ENCODE measurements at places on chromosomes 4 and X.

- DNase-seq: peak; percentile 73
Observed at GRCh38 chrX:47579537-47579936, 2.7 kb upstream of the TIMP1 start.

DNA sequence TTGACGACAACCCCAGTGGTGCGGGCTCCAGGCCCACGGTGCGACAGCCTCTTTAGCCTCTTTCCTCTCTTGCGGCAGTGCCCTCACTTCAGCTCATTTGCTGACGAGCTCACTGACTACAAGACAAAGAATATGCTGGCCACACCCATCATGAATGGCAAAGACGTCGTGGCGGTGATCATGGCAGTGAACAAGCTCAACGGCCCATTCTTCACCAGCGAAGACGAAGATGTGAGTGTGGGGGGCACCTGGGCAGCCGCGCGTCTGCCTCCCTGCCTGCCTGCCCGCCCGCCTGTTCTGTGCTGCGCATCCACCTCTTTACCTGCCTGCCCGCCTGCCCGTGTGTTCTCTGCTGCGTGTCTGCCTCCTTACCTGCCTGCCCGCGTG lies 9.2 kb downstream of the PDE6B start:
- DNase-seq: no peak

DNA sequence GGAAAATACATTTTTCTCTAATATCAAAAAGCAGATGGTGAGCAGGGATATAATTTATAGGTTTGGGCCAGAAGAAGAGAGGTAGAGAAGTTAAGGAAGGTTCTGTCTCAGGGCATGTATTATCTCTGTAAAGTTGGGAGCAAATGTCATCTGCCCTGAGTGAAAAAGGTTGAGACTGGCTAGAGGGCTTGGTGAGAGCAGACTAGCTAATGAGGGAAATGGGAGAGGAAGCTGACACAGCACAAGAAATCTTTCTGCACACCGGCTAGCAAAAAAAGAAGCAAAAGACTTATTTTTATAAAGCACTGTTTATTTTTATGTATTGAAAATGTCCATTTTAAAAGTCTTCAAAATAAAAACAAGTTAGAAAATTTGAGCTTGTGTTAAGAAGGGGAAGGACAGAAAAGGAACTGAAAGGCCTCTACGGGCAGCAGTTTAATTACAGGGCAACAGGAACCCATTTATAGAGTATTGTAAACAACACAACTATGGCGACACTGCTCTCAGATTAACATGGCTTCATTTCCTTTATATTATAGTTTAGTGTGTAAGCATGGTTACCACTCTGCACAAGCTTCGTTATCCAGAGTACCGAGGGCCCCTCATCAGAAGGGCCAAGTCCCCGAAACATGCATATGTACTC lies 17.4 kb downstream of the CD40LG start:
- DNase-seq: no peak

DNA sequence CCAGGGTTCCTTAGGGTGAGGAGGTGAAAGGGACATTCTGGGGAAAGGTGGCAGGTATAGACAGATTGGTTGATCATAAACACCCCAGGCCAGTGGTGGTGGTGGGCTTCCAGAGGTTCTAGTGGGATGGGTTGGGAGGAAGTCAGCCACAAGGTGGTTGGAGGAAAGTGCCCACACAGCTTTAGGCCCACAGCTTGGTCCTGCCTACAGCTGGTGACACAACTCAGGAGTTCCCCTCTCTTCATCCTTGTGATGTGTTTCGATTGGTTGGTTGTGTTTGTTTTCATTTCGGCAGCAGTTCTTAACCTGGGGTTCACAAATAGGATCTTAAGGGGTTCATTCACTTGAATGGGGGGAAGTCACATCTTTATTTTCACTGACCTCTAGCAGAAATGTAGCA lies 157.0 kb downstream of the TMEM164 start:
- no peak for DNase-seq

DNA sequence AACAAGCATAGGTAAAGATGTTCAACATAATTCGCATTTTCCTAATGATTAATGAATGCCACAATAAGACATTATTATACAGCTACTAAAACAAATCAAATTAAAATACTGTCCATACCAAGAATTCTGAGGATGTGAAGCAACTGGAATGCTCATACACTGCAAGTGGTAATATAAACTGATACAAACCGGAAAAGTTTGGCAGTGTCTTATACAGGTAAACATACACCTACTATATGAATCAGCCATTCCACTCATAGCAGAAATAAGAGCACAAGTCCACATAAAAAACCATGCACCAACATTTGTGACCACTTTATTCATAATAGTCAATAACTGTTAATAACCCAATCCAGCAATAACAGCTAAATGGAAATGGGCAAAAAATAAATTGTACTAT lies 79.3 kb downstream of the FBXW7 start:
- no peak for DNase-seq

DNA sequence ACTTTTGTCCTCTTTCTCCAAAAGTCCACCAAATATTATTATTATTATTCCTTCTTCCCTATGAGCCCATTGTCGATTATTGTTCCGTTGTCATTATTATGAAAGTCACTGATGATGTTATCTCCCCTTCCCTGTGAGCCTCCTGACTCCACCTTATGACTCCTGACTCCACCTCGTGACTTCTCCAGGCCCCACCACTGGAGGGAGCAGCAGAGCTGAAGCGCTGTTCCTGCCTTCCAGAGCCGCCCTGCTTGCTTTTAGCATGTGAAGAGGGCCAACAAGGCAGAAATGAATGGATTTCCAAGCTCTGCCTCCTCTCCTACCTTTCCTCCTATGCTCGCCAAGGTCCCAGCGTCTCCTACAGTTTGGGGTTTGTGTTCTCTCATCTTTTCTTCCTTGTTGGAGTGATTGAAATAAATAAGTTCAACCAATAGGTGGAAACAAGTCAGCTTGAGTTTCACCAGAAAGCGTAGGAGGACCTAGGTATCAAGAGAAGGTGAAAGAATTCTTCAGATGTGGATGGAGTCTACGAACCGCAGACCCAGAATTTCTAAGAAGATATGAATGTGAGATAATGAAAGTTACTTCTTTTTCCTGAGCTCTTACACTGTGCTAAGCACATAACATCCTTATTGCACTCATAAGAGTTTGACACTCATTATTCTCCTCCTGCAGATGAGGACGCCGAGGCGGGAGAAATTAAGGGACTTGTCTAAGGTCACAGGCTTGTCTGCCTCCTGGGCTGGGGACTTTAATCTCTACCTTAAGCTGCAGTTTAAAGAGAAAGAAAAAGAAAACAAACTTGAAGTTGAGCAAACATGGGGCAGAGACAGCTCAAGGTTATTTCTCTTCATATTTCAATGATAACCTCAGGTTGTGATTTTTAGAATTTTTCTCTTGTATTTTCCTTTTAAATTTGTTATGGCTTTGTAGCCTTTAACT lies 26.1 kb downstream of the IGSF1 start:
- no peak for DNase-seq

GRCh38 chr4:23388255-23388654 lies 501.6 kb downstream of the PPARGC1A start:
- no peak for DNase-seq

DNA sequence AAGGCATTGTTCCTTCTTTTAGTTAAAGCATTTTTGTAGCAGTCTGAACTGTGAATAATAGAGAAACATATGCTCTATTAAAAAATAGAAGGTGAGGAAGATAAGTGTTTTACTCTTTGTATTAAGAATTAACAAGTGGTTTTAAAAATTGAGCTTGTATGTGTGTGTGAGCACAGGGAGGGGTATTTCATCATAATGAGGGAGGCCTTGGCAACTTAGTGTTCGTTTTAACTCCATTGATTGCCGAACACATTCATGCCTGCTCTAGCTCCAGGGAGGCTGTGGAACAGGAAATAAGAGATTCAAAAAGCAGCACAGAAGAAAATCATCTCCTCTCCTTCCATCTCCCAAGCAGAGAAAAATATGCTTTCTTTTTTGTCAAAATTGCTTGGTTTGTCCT lies 14.8 kb downstream of the SHROOM3 start:
- peak; percentile 10 for DNase-seq

DNA sequence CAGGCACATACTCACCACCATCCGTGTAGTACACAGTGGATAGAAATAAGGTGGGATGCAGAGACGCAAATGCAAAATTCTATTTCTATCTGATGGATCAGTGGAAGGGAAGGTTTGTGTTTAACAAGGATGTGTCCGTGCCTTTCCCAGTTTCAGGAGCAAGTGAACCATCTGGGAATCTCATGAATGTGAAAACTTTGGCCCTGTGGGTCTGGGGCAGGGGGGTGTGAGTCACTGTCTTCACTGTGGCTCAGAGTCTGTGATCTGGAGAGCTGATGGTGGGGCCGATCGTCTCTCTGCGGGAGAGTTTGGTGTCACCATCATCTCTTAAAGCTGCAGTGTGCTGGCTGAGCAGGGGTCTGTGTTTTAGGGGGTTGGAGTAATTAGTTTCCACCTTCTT lies 179.3 kb upstream of the STS start:
- DNase-seq: peak; percentile 32

DNA sequence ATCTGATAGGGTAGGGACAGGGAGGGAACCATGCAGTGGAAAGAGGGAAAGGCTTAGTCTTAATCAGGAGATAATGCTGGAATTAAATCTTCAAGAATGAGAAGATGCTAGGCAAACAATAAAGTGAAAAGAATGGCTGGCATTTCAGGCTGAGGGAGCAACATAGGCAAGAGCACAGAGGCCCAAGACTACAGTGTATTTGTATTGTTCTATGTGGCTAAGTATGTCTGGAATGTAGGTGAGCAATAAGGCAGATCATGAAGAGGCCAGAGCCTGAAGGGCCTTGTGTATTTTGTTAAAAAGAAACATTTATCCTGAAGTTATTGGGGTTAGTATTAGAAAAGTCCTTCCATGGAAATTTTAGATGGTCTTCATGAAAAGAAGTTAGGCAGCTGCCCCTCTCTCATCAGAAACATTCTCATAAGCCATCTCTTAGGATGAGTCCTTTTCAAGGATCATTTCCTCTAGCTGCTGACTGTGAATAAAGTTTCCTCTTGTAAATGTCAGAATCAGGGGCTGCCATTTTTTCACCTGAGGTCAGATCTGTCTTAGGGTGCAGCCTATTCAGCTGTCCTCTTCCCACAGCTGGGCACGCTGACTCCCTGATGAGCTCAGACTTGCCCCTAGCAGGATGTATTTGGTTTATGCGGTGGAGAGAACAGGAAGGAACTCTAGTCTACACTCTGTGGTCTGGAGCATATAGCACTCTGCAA lies 46.3 kb downstream of the ATP10D start:
- peak; percentile 88 for DNase-seq

DNA sequence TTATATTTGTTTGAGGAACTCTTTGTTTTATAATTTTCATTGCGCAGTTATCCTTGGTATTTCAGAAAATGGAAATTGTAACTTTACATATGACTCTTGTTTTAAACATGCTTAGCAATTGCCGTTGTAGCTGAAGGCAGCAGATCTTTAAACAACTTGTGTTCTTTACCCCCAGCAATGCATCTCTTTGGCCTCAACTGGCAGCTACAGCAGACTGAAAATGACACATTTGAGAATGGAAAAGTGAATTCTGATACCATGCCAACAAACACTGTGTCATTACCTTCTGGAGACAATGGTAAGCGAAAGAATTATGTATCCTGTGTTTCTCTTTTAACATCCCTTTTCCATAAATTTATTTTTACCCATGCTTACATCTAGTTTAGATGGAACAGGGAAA lies 263.6 kb downstream of the DCTD start:
- DNase-seq: peak; percentile 69

DNA sequence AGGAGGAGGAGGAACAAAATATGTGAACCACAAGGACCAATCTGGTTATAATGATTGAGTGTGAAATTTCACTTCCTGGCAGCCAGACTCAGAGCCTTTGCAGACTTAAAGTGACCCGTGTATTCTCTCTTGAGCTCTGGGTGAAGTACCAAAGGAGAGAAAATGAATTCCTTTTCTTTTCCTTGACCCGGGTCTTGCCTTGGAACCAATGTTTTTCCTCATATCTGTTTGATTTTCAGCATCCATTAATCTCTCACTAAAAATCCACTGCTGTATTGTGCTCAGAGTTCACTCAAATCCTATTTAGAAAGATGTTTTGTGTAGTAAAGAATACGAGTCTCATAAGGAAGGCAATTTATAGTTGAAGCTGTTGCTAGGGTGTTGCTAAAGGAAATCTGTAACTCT lies 78.3 kb upstream of the C1QTNF7 start:
- DNase-seq: peak; percentile 60

- peak; percentile 18 for DNase-seq
Observed at GRCh38 chr4:75895744-75896314, 6.4 kb downstream of the PPEF2 start.

GRCh38 chrX:78029663-78030062 lies 60.2 kb upstream of the PGAM4 start:
- DNase-seq: peak; percentile 11

GRCh38 chr4:75555294-75556164 lies at the start of gene ODAPH:
TSS of gene ODAPH (plus strand) at chr4:75556066. CDS start at chr4:75556083, 17 bp downstream.
- DNase-seq: peak; percentile 75

DNA sequence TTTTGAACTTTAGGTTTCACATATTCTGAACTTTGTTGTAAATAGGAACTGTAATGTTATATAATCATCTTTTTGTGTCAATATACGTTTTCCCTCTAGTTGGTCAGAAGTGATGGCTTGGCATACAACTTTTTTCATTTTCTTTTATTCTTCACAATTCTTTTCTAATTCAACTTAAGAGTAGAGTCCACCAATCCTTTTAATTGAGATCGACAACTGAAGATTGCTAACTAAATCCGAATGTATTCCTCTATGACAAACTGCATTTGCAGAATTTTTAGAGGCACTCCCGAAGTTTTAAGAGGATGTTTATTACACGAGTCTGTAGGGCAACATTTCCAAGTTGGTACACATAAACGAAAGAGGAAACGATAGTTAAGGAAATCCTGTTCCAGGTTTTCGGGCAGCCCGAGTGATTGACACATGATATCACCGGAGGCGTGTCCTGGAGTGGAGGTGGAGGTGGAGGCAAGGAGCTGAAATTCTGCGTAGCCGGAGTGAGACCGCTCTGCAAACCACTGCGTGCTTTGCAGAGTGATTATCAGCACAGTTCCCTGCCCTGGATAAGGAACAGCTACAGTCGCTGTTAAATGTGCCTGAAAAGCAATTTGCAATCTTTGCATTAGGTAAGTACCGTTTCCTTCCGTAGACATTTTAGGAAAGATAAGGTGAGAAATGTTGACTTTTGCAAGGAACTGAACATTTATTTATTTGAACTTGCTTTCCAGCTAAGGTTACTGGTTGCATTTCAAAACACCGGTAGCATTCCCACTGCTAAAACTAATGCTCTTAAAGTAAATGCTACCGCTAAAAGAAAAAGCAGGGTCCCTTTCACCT lies at the start of gene SPRY1:
SPRY1 (plus strand) TSS at position 489 of the 837 bp plus-strand sequence. CDS start 4,797 bp downstream, outside the sequence.
- peak; percentile 85 for DNase-seq

DNA sequence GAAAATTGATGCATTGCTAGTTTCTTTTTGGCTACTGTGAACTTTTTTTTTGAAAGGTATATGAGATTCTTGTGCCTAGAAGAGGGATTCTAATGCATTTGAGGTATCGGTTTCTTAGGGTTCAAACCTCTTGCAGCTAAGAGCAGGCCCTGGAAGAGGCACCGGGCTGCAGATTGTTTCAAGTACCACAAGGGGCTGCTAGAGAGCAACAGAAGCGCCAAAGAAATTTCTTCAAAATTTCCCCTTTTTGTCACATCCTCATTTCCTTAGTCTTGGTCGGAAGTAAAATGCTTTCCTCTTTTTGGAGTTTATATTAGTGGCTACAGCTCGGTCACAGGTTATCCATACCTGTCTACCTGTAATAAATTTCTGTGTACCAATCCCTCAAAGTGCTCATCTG lies 89.8 kb downstream of the PDGFRA start:
- peak; percentile 41 for DNase-seq
